ENCODE measurements at places on chromosomes 2 and 18.

DNA sequence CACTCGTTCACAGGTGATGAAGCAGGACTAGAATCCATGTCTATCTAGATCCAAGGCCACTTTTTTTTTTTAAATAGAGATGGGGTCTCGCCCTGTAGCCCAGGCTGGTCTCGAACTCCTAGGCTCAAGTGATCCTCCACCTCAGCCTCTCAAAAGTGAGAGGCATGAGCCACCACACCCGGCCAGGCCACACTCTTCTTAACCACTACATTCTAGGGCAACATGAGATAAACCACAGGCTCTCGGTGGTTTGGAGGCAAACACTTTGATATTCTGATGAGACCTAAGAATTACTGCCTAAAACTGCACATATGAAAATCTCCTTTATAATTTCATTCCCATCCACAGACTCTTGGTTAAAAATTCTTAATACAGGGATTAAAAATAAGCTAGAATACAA, 51.8 kb downstream of the USP34 start:
- DNase-seq: no peak

- DNase-seq: no peak
Measured at GRCh38 chr2:138632066-138632620, 130.6 kb downstream of the SPOPL start.

DNA sequence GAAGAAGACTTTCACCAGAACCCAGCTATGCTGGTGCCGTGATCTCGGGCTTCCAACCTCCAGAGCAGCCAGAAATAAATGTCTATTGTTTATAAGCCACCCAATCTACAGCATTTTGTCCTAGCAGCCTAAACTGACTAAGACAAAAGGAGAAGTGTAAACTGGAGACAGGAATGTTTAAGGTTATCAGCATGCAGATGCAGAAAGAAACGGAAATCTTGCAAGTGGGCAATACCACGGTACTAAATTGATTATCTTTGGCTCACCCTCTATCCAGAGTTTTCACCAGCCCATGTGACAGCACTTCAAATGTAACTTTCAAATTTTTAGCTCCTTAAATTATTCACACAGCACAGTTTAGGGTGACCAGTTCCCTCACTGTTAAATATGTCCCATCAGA, 5.7 kb upstream of the CAPN14 start:
- DNase-seq: no peak

- no peak for DNase-seq
Measured at GRCh38 chr2:28148566-28148965, 244.1 kb upstream of the FOSL2 start.

DNA sequence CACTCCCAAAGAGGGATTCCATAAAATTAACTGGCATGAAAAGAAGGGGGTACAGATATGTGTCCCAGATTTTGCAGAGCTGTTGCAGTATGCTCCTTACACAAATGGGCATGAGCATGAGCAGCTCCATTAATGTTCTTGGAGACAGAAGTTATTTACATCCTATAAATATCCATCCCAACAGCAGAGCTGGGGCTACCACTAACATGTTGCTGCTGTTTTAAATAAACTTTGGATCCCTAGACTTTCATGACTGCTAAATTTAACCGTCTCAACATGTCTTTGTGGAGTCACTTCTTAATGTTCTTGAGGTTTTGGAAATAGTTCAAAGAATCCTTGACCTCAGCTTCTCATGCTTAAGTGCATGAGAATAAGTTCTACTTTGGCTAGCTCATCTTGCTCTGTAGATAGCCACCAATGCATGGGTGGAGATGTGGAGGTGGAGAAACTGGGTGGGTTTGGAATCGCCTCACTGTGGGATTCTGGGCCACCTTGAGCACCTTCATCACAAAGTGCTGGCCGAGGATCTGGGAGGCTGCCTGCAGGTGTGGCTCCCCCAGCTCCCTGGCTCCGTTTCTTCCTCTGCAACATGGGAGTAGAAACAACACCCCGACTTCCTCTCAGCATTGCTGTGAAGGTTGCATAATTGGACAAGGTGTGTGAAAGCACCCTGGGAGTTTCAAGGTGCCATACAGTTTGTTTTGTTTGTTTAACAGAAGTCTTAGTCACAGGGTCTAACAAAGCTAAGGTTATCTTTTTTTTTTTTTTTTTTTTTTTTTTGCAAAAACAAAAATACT, 307.2 kb downstream of the MYCN start:
- DNase-seq: no peak

DNA sequence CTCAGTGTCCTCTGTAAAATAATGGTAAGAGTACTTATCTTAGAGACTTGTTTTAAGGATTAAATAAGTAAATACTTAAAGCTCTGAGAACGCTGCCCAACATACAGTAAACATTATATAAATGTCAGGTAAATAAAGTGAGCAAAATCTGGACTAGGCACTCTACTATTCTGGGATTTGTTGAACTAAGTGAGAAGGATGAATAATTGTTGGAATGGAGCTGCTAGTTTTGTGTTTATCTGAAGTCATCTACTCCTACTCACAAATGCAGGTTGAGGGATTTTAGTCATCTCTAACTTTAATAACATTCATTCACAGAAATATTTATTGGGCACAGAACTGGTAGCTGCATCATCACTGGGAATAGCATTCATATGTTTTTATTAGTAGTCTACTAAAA, 103.4 kb downstream of the MEIS1 start:
- no peak for DNase-seq

GRCh38 chr2:1584051-1584531, 160.2 kb downstream of the PXDN start:
- no peak for DNase-seq

GRCh38 chr2:233758849-233759248, 1.2 kb upstream of the UGT1A1 start:
- no peak for DNase-seq

DNA sequence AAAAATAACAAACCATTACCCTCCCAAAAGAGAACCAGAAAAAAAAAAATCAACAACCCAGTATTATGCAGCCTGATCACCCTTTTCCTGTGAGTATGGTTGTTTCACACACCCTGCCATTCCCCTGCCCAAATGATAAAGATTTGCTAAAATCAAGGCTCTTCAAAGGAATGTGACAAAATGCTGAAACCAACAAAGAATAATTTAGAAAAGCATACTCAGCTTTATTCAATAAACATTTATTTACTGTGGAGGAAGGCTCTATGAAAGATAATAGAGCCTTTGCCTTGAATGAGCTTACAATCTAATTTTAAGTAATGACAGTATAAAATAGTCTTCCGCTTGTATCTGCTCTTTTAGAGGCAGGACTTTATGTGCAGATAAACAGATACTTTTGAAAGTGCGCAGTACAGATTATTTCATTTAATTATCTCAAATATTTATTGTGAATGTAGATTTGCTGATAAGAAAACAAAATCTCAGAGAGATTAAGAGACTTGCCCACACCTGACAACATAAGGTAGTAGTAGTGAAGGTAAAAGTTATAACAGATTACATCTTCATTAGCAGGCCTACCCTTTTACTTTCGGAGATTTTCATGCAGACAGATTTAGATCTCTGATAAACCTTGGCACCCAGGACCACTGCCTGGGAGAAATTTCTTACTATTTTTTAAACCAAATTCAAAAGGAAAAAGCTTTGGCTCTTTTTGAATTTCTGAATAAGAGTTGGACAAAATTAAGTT, 211.9 kb downstream of the SRBD1 start:
- no peak for DNase-seq
